ENCODE measurements at places on chromosomes 16 and 17. TPM values are rescaled to one million over a fixed set of nuclear protein-coding genes. Genes with fewer than 3 reads are reported as not detected.
A peak's percentile ranks its signal among the peaks of the same experiment; 100 is the strongest.

- no peaks in the 10 kb centered on the region for H3K27me3 ChIP-seq
- no peak overlapping the region for H3K27ac ChIP-seq
- peaks cover 21% of the 10 kb centered on the region for H3K36me3 ChIP-seq
- DNase-seq: no peak
- no peaks in the 10 kb centered on the region for H3K4me1 ChIP-seq
These were observed 15.0 kb downstream of the NSMCE1 start for GRCh38 chr16:27253526-27253930.

DNA sequence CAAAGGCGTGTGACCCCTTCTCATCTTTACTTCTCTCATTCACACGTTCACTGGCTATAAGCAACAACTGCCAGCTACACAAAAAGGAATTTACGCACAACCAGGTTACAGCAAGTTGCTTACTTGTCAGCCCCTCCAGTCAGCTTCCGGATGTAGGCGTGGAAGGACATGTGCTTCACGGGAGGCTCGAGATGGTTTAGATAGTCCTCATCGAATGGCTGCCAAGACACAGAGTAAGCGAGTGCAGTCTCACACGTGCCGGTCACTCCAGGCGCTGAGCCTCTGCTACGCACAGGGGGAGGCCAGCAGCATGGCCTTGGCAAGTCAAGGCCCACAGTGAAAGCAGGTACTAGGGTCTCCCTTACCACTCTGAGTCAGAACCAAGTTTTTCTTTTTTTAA is 28.3 kb downstream of the NPLOC4 start:
- H3K4me3 ChIP-seq: no peak overlapping the region
- H3K4me1 ChIP-seq: peaks cover 34% of the 10 kb centered on the region
- H3K27me3 ChIP-seq: no peaks in the 10 kb centered on the region
- peak overlapping the region; percentile 53 for H3K27ac ChIP-seq

- H3K36me3 ChIP-seq: no peaks in the 10 kb centered on the region
- no peak overlapping the region for H3K27ac ChIP-seq
- H3K27me3 ChIP-seq: no peaks in the 10 kb centered on the region
- H3K4me1 ChIP-seq: no peaks in the 10 kb centered on the region
- no peak overlapping the region for H3K4me3 ChIP-seq
These were observed 76.7 kb upstream of the CBX4 start for GRCh38 chr17:79915850-79916430.

TMEM132E gene
- not detected for polyA plus RNA-seq

PDIA2 gene
- not detected for polyA plus RNA-seq

- DNase-seq: no peak
- no peak overlapping the region for H3K27ac ChIP-seq
- no peaks in the 10 kb centered on the region for H3K4me1 ChIP-seq
- no peak overlapping the region for H3K4me3 ChIP-seq
These were observed 8.9 kb downstream of the CALB2 start for GRCh38 chr16:71367241-71367976.

CCL8 gene
- polyA plus RNA-seq: 0.98 TPM

- peaks cover 5% of the 10 kb centered on the region for H3K27me3 ChIP-seq
- no peak overlapping the region for H3K4me3 ChIP-seq
- DNase-seq: no peak
- no peaks in the 10 kb centered on the region for H3K36me3 ChIP-seq
These were observed 5.1 kb upstream of the SLC16A11 start for GRCh38 chr17:7048968-7049367.

DNA sequence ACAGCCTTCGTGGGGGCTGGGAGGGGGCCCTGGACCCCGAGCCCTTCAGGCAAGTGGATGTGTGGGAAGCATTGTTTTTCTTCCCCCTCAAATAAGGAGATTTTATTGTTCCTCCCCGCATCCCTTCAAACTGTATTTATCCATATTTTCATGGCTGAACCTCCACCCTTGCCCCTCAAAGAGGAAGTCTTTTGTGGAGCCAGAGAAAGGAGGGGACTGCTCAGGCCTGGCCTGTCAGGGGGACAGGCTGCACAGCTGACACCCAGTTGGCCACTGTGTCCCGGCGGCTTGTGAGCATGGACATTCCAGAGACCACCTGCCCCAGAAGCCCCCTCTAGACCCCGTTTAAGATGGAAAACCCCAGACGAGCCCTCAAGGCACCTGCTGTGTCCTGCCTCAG is 15.9 kb downstream of the HEXIM2 start:
- peaks cover 35% of the 10 kb centered on the region for H3K4me1 ChIP-seq
- H3K27me3 ChIP-seq: no peaks in the 10 kb centered on the region
- DNase-seq: no peak
- H3K36me3 ChIP-seq: no peaks in the 10 kb centered on the region
- H3K27ac ChIP-seq: no peak overlapping the region
